RPMI7951 (cell line): ENCODE measurements at places on chromosomes 11 and 22. TPM values are rescaled to one million over a fixed set of nuclear protein-coding genes. Genes with fewer than 3 reads are reported as not detected.

The CPT1B gene
- 4.8 and 5.0 TPM in 2 replicates for total RNA-seq

The MMP11 gene
- 52.3 and 55.0 TPM in 2 replicates for total RNA-seq

The BEST1 gene
- 0.10 and 0.12 TPM in 2 replicates for total RNA-seq

The MIOX gene
- total RNA-seq, result 0.12 TPM in 1 of 2 replicates, not detected in the other

The GDPD5 gene
- total RNA-seq, result 0.84 and 1.5 TPM in 2 replicates

The NDUFS8 gene
- total RNA-seq, result 270 and 282 TPM in 2 replicates

The TRIM6 gene
- total RNA-seq, result 2.3 and 3.1 TPM in 2 replicates
